Fibroblast of skin of abdomen (primary cell): ENCODE measurements at places on chromosomes 11 and 22.

GRCh38 chr22:46788441-46789172 lies 26.2 kb downstream of the TBC1D22A start:
- no peak for DNase-seq

DNA sequence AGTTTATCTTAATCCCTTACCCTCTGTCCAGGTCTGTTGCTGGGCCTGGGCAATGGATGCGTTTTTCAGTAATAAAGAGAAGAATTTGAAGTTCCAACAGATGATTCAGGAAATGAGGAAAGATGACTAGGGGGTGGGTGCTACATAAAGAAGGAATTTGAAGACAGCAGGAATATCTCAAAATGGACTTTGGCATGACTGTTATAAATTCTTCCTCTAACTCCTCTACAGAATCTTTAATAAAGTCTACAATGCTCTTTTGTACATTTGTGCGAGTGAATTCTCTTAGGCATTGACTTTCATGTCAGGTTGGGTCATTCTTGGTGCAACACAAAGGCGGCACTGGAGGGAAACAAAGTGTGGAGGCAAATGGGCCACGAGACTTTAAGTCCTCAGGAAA lies 35.1 kb upstream of the PRSS23 start:
- peak; percentile 48 for DNase-seq

- DNase-seq: no peak
Observed at GRCh38 chr11:41845066-41845465, 385.6 kb upstream of the LRRC4C start.

DNA sequence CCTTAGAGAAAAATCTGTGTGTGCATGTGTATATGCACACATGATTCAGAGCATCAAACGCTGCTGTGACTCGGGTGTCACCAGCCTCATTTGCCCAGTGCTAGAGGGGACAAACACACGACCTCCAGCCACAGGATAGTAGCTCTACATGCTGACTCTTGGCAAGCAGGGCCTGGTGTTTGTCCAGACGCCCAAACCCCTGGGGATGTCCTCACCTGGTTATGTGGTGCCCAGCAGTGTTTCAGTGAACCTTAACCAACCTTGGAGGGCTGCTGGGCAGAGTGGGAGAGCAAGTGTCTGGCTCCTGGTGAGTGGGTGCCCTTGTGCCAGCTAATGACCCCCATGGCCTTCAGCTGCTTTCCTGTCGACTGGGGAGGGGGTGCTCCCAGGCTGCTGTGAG lies 26.7 kb downstream of the IGLL1 start:
- no peak for DNase-seq

DNA sequence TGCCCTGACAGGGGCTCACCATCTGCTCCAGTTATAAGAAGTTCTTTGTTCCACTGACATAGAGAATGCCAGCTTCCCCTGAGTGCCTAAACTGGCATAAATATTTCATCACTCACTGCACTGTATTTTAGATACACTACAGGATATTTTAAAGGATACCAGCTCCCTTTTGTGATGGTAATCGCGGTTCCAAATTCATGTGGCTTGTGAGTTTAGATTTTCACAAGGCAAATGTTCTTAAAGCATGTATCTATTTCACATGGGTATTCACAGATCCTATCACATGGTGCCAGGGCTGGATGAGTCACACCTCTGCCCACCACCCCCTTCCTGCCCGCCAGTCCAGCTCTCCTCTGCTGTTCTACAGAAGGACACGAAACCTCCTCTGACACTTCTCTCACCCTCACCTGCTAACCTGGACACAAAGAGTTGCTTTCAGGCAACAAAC lies 105.5 kb downstream of the KCNC1 start:
- DNase-seq: no peak

DNA sequence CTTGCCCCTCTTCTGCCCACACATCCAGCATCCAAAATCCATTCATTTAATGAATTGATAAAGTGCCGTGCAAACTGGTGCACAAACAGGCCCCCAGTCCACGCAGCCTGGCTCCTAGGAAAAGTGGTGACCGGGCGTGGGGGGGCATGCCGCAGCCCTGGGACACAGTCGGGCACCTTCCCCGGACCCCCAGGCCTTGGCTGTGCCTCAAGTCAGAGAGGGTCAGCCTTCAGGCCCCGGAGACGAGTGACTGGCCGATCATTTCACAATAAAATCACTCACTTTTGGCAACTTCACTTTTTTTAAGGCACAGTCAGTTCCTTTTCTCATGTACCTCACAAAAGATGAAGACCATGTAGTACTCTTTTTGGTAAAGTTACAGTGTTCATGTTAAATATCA lies 8.0 kb downstream of the CDPF1 start:
- DNase-seq: no peak

DNA sequence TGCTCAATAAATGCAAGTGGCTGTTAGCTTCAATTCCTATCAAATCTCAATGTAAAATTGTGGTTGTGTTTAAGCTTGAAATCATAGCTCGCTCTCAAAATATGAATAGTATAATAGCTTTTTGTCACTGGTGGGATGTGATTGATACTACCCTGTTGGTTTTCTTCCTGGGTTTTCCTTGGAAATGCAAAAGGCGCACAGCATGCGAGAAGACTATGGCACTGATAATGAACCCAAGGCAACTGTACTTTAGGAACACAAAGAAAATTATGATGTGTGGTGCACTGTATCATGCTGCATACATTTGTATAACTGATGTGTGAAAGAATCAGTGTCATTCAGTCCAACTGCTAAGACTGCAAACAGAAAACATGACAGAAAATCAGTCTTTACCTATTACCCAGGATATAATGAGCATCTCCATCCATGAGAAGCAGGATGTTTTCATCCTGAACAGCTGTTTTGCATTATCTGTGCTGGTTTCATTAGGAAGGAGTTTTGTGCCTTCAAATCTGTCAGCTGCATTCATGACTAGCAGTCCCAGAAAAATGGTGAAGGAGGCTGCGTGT lies 101.2 kb downstream of the TRPC6 start:
- DNase-seq: no peak

DNA sequence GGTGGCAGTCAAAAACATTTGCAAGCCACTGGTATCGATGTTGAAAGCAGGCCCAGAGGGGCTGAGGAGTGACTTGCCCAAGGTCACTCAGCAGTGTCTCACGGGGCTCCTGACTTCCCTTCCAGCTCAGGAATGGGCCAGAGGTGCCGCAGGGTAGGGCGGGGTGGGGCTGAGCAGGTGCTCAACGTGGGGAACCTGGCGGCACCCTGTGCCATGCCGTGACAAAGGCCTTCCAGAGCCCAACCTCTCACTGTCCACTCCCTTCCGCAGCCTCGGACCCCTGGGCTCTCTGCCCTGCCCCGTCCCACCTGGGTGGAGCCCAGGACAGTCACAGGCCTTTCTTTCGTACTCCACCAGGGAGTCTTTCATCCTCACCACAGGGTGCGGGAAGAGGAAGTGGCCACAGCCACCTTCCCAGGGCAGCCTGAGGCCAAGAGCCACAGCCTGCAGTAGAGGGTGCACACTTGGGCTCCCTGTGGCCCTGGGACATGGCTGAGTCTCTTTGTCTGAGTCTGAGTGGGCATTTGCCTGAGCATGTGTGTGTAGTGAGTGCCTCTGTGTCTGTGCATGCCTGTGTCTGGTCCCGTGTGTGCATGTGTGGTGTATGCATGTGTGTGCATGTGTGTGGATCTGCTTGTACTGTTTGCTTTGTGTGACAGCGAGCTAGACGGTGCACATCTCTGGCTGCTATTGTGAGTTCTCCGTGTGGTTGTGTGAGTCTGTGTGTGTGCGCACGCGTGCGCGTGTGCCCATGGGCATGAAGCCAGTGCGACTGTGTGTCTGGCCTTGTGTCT lies 6.0 kb upstream of the LIF start:
- no peak for DNase-seq

GRCh38 chr11:64880240-64881001 lies 2.0 kb upstream of the EHD1 start:
- DNase-seq: no peak

- DNase-seq: no peak
Observed at GRCh38 chr11:64729851-64730382, 6.9 kb upstream of the NRXN2 start.

DNA sequence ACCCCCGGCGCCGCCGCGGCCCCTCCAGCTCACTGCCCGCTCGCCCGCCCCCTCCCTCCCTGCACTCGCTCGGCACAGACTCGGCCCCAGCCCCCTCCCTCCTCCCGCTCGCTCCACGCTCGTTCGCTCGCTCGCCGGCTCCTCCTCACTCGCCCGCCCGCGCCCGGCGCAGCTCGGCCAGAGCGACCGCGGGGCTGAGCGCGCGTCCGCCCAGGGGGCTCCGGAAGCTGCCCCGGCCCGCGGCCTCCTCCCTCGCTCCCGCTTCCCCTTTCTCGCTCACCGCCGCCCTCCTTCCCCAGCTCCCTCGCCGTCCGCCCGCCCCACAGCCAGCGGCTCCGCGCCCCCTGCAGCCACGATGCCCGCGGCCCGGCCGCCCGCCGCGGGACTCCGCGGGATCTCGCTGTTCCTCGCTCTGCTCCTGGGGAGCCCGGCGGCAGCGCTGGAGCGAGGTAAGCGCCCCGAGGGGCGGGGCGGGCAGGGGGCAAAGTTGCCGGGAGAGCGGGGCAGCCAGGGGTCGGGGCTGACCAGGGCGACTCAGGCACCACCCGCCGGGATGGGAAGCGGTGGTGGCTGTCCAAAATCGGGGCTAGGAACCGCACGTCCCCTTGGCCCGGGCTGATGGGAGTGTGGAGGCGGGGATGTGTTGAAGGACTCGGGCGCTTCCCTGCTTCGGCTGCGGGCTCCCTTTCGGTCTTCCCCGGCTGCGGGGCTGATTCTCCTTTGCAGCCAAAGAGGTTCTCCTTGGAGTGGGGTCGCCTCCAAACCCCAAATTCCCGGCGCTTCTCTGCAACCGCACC lies at the start of gene SEZ6L:
Gene SEZ6L (plus strand): TSS at position 148 of the 797 bp plus-strand sequence. CDS start 208 bp downstream, at position 356.
- no peak for DNase-seq

- DNase-seq: peak; percentile 65
Observed at GRCh38 chr11:130738611-130739010, 177.7 kb downstream of the SNX19 start.

DNA sequence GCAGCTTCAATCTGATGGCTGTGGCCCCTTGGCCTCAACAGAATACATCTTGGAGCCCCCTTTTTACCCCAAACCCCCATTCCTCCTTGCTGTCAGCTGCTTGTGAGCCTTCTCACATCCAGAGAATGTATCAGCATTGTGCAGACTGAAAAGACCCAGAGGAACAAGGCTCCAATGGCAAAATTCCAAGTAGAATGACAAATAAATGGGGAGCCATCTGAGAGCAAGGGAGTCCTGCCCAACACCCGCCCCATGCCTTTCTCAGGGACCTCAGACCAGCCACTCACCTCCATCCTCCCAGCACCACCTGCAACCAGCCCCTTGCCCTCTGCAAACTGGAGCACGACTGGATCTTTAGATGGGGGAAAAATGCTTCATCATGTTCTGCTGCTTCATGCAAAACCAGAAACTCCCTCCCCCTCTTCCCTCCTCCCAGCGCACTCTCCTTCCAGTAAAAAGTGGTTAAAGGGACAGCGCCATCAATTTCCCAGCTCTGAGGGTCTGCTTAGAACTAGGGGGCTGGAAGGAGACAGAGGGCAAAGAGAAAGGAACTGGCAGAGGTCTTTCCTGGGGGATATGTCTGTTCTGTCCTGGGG lies 2.2 kb upstream of the NEFH start:
- DNase-seq: no peak

DNA sequence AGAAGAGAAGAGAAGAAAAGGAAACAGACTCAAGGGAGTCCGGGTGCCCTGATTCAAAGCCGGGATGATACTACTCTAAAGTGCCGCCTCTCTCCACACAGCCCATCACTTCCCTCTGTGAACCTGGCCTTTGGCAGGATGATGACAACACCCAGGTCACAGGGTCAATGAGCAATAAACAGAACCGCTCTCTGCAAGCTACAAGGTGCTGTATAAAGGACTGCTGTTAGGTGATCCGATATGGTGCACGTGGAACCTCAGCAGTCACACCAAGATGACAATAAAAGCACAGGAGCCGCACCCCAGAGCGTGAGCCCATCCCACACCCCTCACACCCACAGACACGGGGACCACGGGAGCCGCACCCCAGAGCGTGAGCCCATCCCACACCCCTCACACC lies 10.7 kb downstream of the TTLL1 start:
- DNase-seq: no peak

DNA sequence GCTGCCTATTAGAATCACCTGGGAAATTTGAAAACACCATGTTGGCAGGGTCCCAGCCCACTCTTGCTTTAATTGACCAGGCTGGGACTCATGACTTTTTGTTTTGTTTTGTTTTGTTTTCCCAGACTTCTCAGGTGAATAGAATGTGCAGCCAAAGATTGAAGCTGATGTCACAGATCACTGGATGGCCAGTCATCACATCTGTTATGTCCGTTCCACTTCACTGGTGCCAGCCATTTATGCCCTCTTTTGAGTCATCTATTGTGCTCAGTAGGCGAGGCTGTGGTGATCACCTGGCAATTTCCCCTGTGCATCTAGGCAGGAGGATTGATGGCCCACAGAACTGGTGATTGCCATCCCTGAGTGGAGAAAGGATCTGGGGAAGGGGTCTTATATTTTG lies 297.3 kb downstream of the INSC start:
- DNase-seq: no peak

DNA sequence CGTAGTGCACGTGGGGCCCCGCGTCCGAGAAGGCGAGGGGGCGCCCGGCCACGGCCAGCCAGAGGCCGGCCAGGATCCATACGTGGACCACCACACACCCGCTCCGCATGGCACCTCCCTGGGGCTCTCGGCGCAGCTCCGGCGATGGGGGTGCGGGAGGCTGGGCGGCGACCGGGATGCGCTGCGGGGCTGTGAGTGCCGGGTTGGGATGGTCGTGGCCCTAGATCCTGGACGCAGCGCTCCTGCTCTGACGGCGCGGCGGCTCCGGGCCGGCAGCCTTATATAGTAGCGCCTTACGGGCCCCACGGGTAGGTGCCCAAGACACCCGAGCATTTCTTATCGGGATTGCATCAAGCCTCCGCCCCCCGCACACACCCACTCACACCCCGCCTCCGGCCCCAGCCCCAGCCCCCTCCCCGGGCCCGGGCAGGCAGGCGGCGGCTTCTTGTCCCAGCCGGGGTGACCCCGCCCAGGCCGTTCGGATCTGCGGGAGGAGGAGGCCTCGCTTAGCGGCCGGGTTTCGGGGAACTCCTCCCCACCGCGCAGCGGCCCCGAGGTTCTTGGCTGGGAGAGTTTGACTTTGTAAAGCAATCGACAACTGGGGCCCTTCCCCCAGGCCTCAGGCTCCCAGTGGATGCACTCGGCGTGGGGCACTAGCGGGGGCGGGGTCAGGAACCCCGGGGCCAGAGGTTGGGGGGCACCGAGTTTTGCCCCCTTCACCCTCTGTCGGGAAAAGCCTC lies at the start of gene FGF19:
Gene FGF19 (minus strand): TSS at position 255 of the 740 bp plus-strand sequence. CDS start 146 bp downstream, at position 109.
- no peak for DNase-seq
